Activated T-cell treated with anti-CD3 and anti-CD28 coated beads for 48 hours (primary cell): ENCODE measurements at places on chromosomes 11 and 22.

- no peak for DNase-seq
Measured at GRCh38 chr11:77442394-77443053, 31.4 kb downstream of the PAK1 start.

DNA sequence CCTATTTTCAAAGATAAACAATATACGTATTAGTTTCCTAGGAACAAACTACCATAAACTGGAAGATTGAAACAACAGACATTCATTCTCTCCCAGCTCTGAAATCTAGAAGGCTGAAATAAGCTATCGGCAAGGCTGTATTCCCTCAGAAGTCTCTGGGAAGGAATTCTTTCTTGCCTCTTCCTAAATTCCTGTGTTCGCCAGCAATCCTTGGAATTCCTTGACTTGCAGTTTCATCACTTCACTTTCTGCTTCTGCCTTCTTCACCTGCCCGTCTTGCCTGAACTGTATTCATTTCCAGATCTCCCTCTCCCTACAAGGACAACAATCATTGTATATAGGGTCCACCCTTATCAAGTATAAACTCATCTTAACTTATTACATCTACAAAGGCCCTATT lies 17.7 kb upstream of the PRDM10 start:
- no peak for DNase-seq

GRCh38 chr22:28105988-28106387 lies 186.9 kb upstream of the PITPNB start:
- DNase-seq, result no peak

DNA sequence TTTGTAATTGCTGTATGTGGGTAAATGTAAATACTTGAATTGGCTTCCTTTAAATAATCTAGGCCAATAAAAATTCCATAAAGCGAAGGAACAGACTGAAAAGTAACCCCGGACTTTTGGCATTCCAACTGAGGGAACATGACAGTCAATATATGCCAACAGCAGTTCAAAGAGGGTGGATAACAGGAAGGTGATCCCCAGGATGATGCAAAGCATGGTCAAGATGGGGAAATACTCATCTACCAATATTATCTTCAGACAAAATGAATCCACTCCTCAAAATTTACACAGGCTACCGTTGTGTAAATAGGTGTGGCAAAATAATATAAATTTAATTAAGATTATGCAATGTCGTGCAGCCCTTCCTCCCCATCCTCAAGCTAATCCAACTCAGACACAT lies 56.9 kb downstream of the BBOX1 start:
- DNase-seq, result no peak

GRCh38 chr11:17117262-17117661 lies 39.8 kb upstream of the RPS13 start:
- DNase-seq, result no peak

GRCh38 chr11:60208951-60209350 lies 26.1 kb upstream of the MS4A6A start:
- DNase-seq, result no peak

GRCh38 chr22:46195487-46196165 lies 45.3 kb downstream of the PPARA start:
- DNase-seq, result no peak

DNA sequence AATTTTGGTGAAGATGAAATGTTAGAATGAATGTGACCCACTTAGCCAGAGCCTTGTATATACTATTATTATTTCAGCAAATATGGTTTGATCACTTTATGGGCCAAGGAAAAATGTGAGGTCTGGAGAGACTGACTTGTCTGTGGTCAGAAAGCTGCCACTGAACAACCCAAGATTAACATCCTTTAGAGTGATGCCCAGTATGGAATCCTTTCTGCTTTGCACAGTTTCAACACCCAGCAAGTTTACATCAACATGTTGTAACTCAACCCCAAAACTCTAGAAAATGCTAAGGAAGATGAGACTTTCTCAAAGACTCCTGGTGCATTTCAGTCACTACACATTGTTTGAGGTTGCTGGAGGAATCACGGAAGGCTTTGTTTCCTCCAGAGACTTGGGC lies 107.7 kb downstream of the SNX19 start:
- no peak for DNase-seq

DNA sequence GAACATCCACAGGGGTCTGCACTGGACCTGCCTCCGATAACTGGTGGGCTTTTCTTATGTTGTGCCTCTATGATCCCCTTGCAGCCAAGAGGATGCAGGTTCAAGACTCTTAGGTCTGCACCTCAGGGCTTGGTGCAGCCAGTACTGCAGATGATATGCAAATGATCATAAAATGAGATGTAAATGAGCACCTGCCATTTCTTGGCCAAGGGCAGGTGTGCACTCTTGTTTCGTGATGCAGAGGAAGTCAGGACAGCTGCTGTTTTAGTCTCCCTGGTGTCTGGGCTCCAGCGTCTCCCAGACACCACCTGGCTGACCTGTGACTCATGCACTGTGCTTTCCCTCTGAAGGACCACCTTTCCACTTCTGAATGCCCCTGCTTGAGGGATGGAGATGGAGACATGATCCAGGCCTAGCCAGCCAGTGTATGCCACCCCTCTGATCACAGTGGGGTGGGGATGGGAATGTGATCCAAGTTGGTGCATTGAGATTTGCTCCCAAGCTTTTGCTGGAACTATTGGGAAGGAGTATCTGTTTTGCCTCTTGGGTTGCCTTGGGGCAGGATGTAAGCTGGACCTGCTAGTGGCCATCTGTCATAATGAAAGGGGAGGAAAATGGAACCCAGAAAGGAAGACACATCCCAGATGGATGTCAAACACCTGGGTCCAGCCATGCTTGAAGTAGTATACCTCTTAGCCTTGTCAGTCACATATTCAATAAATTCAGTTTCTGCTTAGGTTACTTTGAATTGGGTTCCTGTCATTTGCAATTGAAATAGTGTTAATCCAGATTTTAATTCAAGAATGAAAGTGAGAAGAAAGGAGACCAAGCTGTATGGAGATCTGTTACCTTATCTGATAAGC lies 3.3 kb upstream of the KCNJ11 start:
- DNase-seq, result no peak

DNA sequence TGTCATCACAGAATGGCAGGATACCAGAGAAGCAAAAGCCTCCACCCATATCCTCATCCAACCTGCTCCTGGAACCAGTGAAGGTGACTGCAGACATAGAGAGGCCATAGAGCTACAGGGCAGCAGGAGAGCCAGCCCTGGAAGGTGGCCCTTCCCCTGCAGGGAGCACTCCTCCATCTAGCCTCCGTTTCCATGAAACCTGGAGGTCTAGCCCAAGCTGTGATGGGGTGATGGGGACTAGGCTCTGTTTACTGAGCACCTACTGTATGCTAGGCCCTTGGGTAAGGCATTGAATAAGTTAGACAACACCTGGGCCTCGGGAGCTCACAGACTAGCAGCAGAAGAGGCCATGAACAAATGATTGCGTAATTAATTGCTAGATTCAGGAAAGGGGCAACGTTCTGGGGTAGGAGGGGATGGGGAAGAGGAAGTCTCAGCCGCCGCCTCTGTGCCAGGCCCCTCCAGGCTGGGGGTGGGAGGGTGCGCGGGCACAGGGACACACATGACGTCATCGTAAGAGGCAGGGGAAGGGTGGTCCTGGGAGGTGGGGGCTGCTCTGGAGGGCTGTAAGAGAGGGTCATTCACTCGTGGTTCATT lies 784 bp upstream of the SYNGR1 start:
- no peak for DNase-seq

- peak; percentile 77 for DNase-seq
Measured at GRCh38 chr11:9535189-9535781, 38.2 kb upstream of the WEE1 start.

DNA sequence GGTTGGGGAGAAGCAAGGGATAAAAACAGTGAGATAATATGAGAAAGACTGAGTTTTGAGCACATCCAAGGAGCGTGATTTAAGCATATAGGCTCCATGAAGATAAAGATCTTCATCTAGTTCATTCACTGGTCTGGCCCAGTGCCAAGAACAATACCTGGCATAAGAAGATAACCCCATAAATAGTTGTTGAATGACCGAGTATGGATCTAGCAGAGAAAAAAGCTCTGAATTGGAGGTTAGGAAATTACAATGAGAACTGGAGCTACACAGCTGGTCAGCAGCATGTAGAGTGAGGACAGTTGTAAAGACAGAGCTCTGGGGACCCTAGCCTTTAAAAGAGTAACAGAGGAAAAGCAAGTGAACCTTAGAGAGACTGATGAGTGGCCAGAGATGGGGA lies 33.0 kb upstream of the PAK1 start:
- no peak for DNase-seq
